ENCODE measurements at places on chromosomes 1 and 21. TPM values are rescaled to one million over a fixed set of nuclear protein-coding genes. Genes with fewer than 3 reads are reported as not detected.

Gene NEXN
- total RNA-seq: 6.3 TPM

Gene COL16A1
- total RNA-seq: 4.9 TPM

Gene PROX1
- total RNA-seq: 0.12 TPM

Gene NEGR1
- total RNA-seq: not detected

Gene EDEM3
- total RNA-seq: 8.2 TPM

Gene PLA2G2C
- total RNA-seq: not detected

Gene CD247
- 0.21 TPM for total RNA-seq

Gene MYOM3
- total RNA-seq: 5.8 TPM

Gene ADAMTS4
- not detected for total RNA-seq

Gene WDR64
- not detected for total RNA-seq

Gene PDPN
- total RNA-seq: not detected

Gene RIPK4
- total RNA-seq: 23.2 TPM

Gene LCK
- total RNA-seq: not detected

Gene FAM110D
- not detected for total RNA-seq

Gene OR2L8
- total RNA-seq: not detected

Gene ERG
- not detected for total RNA-seq

Gene TFAP2E
- 0.56 TPM for total RNA-seq

Gene ZSWIM5
- total RNA-seq: 0.56 TPM

Gene OLIG1
- total RNA-seq: not detected

Gene EPHA2
- total RNA-seq: 150 TPM

Gene NRAS
- total RNA-seq: 29.0 TPM

Gene TMEM240
- 0.47 TPM for total RNA-seq

Gene HSPA6
- 1.6 TPM for total RNA-seq

Gene TTC22
- not detected for total RNA-seq

Data from A549 treated with GW870086 at 1 μM for 4 hours (cell line).